Right hindlimb (tissue), 1 donor: ENCODE measurements at places on chromosomes 3 and 15.

GRCh38 chr3:51860703-51861665, at the start of gene IQCF2:
IQCF2 (plus strand) TSS chr3:51861615; CDS start chr3:51861667, 52 bp downstream.
- DNase-seq: no peak

GRCh38 chr3:53780806-53781205, 65.4 kb downstream of the CHDH start:
- no peak for DNase-seq

DNA sequence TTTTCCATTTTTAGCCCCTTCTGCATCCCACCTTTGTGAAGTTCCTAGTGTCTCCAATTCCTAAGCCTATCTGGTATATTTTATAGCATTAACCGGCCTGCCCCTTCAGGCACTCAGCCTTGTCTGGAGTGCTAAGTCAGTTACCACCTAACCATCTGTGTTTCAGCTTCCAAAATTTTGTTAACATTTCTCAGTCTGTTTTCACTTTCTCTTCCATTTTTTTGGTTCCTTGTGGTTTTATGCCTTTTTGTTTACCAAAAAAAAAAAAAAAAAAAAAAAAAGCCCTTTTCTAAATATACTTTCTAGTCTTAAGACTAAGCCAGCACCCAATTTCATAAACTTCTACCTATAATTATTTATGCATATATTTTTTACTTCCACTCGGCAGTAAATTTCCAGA, 92.4 kb downstream of the CSNK1G1 start:
- no peak for DNase-seq

- no peak for DNase-seq
These were observed 36.3 kb upstream of the SKOR1 start for GRCh38 chr15:67788986-67789385.

DNA sequence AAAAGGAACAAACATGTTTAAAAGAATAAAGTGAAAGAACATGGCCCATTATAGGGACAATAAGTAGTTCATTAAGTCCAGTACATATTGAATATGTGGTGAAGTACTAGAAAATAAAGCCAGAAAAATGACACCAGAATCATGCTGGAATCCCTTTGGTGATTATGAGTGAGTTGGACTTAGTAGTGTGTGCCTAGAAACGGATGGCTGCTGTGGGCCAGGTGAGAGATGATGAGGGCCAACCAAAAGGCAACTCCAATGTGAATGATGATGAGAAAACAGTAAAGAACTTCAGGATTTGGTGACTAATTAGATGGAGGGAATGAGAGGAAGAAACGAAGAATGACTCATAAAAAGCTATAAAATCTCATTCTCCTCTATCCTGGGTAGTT, 3.3 kb downstream of the CRYGS start:
- no peak for DNase-seq

- DNase-seq: no peak
These were observed 33.1 kb downstream of the RAB11A start for GRCh38 chr15:65902373-65902772.

GRCh38 chr3:184380185-184380626, 352 bp downstream of the CHRD start:
- DNase-seq: peak; percentile 87

- DNase-seq: no peak
These were observed 874.1 kb downstream of the ZPLD1 start for GRCh38 chr3:103308921-103309320.

GRCh38 chr3:32531010-32531647, 28.5 kb upstream of the CMTM6 start:
- no peak for DNase-seq

DNA sequence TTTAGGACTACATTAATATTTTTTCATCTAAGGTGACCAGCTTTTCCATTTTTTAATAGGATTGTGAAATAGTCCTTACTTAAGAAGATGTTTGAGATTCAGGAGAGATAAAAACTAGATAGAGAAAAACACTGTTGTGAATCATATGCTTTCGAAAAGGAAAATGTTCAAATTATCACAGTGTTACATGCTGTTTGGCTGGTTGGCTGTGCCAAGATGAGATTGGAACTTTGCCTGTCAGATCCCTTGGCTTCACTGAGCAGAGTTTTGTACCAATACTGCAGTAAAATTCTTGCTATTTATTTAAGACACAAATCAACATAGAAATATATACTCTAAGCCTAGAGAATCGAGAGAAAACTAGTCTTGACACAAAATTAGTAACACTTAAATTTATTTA, 117.2 kb downstream of the OXSM start:
- no peak for DNase-seq

DNA sequence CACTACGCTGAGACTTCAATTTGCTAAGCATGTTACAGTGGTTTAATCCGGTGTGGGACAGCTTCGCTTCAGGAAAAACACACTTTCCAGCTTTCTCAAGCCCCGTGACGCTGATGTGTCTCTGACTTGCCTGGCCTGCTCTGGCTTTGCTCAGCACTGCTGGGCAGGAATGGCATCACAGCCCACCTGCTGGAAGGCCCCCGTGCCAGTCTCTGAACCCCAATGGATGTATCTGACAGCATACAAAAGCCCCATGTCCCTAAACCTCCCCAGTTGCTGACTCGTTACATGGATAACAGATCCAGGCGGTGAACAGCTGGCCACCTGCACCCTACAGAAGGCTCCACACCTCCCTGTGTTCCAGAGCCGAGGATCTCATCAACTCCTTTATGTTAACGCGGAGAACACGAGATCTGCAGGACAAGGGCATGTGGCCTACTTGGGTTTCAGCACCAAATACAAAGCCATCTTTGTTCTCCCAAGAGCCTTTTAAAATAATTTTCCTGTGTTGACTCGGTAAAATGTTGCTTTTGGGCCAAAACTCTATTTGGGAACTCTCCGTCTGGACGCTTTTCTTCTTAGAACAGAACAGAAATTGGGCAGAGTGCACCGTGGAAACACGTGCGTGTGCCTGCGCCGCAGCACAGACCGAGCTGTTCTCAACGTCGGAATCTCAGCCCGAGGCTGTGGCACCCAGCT, 61.4 kb downstream of the ATP10A start:
- DNase-seq: no peak

- no peak for DNase-seq
These were observed 65.8 kb downstream of the SCN11A start for GRCh38 chr3:38985981-38986380.

- no peak for DNase-seq
These were observed 33.1 kb downstream of the WNT5A start for GRCh38 chr3:55453886-55454496.

- DNase-seq: no peak
These were observed 1.7 kb upstream of the C3orf33 start for GRCh38 chr3:155807823-155808222.

DNA sequence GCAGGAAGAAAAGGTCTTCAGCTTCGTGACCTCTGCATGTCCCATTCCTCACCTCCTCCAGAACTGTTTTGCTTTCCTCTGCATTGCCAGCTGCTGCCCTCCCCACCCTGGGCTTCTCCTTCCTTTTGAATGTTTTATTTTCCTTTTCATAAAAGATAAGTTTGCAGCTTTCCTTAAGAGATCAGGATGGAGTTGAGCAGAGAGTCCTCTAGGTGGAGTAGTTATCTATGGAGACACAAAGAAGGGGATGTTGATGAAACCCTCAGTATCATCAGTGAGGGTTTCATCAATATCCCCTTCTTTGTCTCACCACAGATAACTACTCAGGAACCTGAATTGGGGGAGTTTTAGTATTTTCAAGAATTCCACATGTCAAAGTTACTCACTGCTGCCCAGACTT, 19.0 kb upstream of the SLC25A36 start:
- no peak for DNase-seq

DNA sequence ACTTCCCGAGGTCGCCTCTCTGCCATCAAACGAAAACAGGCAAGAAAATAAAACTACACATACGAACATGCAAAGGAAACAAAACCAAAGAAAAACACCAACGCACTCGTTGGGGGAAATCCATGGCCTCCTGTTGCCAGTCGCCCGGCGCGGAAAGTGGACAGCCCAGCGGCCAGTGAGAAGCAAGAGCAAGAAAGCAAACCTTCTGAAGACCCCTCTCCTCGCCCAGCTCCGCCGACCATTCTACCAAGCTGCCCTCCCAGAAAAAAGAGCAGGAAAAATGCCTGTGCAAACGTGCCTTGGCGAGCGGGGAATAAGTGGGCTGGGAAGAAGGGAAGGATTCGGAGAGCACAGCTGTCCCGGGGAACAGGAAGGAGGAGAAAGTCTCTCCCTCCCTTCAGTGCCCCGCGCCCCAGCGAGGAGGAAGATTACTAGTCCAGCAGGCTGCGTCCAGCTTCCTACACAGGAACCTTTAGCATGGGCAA, 802 bp upstream of the NECTIN3 start:
- no peak for DNase-seq

DNA sequence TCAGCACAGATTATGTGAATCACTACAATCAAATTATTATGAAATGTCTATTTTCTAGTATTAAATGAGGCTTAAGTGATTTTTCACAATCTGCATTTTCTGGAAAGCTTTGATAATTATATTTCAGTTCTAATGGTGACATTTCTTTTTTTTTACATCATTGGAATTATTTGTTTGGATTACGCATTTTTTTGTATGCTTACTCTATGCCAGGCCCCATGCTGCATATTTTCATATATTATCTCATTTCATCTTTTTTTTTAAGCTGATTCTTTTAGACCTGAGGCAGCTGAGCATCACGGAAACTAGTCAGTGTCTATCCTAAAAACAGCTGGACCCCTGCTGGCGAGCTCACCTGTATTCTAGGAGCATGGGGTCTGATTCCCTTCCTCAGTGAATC, 31.1 kb downstream of the SLCO3A1 start:
- DNase-seq: no peak

DNA sequence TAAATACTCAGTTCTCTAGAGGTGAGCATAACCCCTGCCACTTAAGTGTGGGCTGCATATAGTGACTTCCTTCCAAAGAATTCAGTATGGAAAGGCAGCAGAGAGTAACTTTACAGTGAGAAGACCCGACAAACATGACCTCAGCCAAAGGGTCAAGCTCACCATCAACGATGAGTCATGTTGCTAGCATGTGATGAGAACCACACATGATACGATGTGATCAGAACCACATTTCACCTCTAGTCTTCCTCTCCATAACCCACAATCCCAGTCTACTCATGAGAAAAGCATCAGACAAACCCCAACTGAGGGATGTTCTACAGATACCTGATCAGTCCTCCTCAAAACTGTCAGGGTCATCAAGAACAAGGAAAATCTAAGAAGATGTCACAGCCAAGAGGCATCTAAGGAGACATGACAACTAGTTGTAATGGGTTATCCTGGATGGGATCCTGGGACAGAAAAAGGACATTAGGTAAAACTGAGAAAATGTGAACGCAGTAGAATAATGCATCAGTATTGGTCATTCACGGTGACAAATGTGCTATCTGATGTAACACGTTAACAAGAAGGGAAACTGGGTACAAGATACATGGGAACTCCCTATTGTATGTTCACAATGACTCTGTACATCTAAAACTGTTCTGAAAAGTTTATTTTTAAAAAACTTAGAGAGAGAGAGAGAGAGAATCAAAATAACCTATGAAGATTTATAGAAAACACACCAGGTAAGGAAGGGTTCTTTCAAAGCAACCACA, 28.3 kb downstream of the SEC61A1 start:
- no peak for DNase-seq

- no peak for DNase-seq
These were observed 69.9 kb downstream of the FILIP1L start for GRCh38 chr3:100044369-100044768.

DNA sequence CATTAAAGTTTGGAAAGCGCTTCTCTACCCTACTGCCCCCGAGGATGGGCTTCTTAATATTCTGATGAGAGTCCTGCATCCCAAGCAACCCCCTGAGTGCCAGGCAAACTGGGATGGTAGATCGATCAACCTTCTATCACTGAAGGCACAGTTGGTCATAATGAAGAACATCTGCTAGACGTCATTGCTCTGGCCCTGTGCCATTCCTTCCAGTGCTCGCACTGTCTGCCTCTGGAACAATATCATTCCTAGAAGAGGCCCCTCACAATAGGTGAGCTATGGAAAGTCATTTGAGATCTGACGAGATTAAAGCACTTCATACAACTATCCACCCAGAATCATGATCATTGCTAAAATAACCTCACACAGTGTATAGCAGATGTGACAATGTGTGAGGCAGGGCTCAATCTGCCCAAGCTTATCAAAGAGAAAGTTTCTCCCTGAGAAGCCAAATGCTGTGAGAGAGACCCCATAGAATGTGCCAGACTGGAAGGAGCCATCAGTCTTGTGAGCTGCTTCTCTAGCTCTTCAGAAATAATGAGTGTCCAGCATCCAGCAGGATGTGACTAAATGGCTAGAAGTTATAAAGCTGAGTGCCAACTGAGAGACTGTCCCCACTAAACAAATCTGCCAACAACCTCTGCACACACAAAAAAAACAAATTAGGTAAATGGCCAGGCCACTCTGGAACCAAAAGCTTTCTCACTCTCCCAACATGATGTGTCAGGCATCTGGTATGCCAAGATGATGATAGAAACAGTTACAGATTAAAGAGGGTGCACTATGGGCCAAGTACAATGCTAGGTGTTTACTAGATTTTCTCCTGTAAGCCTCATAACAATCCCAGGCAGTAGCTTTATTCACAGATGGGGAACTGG, 165.5 kb downstream of the NECTIN3 start:
- DNase-seq: no peak

DNA sequence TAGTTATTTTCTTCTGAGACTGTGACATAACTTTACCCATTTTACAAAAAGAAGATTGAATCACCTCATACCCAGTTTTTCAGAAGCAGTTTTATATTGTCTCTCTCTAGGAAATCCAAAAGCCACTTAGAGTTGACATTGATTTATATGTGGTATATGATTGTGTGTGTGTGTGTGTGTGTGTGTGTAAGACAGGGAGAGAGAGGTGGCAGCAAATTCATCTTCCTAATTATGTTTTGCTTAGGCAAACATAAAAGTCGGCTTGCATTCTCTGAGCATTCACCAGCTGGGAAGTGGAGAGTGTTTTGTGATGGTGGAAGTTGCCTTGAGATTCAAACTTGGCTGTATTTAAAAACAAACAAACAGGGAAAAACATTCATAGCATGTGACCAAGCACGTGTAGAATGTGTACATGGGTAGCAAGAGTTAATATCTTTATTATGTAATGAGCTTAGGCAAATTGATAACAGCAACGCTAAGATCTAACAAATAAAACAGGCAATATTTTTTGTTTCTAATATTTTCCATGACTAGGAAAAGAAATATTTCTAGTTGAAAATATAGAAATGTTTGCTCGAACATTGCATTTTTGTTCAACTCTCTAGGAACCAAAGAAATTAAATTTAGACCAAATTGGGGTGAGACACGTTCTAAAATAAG, 64.4 kb upstream of the IGF1R start:
- no peak for DNase-seq

DNA sequence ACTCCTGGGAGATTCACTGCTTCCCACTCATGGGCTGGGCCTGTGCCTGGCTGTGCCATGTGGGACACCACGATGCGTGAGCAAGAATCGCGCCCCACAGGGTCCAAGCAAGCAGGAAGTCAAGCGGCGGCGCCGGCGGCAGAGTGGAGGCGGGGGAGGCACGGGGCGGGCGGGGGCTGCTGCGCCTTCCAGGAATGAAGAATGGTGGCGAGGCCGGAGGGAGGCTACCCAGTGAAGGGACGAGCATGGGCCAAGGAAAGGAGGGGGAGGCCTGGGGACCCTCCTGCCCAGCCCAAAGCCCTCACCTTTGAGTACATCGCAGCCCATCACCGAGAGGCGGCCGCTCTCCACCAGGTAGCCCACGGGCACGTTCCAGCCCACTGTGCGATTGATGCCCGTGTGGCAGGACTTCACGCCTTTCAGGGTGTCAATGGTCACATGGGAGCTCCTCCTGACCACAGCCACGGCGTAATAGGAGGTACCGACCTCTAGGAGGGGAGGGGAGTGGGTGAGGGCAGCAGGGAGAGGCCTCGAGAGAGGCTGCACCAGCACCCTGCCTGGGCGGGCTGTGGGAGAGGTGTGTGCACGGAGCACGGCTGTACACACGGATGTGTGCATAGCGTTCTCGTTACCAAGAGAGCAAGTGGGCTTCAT, 5.5 kb downstream of the MELTF start:
- peak; percentile 15 for DNase-seq
